ENCODE measurements at places on chromosomes 4 and X.
A peak's percentile ranks its signal among the peaks of the same experiment; 100 is the strongest.

DNA sequence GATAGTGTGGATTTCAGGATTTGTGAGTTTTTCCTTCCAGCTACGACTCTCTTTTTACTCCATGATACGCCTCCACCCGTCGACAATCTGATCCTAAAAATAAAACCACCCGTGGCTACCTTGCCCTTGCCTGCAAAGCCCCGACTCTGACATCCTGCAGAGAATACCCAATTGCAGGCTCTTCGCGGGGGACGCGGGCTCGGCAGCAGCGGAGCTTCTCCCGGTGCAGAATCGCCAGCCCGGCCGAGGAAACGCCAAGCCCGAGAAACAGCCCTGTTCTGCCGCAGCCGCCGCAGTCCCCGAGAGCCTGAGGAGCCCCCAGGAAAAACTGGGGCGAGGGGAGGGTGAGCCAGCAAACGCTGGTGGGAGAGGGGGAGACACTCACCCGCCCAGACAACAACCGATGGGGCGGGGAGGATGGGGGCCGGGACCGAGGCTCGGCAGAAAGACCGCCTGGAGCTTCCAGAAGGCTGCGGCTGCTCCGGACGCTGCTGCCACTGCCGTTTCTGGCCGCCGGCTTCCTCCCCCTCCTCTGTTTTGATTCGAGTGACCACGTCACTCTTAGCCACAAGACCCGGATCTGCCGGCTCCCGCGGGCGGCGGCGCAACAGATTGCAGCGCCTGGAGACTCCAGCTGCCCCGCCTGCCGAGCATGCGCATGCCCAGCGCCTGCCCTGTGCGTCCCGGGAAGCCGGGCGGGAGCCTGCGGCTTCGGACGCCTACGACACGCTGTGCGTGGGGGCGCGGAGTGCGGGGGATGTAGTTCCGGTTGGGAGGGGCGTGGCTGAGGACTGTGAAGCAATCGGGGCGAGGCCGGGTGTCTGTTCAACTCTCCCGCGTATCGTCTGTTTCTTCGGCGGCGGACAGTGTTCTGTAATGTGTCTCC lies at the start of gene SMIM14:
TSS of gene SMIM14 (minus strand) at position 512 of the 886 bp plus-strand sequence. CDS start 33,720 bp downstream, outside the sequence.
- DNase-seq = peak; percentile 98

GRCh38 chrX:68824152-68824433 lies 4.7 kb upstream of the EFNB1 start:
- DNase-seq = no peak

- DNase-seq = no peak
Measured at GRCh38 chr4:5908876-5909427, 16.1 kb upstream of the CRMP1 start.

DNA sequence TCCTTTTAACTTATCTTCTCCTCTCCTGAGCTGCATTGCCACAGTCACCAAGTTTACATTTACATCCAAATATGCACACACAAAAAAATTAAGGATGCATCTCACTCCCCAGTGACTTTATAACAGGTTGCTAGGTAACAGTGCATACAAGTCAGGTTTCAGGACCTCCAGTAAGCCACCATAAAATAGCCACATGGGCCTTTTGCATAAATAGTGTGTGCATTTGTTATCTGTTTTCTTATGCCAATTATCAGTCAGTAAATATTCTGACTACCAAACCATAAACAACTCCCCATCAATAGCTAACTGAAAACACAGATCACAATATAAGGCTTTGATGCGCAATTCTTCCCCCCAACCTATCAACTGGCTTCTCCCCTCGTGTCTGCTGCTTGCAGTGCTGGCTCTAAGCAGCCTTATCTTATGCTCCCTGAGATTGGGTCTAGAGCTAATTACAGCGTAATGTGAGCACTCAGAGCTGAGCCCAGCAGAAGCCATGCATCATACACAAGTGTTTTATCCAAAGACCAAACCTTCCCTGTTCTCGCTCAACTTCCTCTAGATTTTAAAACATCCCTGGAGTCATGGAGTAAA lies 55.4 kb downstream of the ZNF827 start:
- DNase-seq = no peak

DNA sequence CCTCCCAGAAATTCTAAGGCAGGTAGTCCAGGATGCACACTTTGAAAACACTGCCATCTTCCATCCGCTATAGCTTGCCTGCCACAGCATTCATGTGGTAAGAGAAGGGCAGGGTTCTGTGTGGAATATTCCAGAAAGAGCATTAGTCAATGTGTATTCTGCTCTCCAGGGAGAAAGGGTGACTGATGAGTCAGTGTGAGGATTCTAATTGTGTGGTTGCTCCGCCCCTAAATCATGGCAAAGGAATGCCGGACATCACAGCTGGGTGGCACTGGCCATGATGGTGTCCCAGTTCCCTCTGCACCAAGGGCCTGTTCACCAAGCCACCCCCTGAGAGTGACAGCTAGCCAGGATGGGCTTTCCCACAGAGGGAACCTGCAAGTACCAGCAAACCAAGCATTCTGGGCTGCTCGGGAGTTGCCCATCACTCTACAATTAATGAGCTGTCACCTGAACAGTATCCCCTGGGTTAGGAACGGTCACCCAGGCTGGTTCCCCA lies 9.5 kb downstream of the IDS start:
- no peak for DNase-seq

GRCh38 chrX:14017399-14017798 lies 12.3 kb downstream of the GEMIN8 start:
- no peak for DNase-seq

DNA sequence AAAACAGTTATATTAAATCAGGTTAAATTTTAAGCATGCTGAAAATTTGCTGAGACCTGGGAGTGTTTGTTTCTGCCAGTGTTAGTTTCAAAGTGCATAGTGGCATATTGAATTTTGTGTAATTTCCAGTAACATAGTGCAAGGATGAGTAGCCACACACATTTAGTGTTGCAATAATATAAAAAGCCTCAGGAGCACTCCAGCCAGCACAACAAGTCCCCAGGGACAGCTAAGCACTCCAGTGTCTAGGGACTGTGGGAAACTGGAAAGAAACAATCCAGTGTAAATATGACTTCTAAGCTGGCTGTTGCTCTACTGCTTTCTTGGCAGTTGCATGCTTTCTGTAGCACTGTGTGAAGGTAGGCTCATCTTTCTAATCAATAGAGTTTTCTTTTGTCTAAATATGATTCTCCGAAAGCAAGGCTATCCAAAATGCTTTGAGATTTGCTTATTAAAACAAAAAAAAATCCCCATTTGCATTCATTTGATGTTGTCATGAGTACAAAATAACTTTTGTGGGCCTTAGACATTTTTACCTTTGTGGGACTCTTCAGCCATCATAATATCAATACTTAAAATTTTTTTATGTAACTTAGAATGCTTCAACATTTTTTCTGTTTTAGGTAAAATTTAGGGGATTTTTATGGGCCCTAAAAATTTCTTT lies 24.2 kb upstream of the CXCL2 start:
- no peak for DNase-seq

DNA sequence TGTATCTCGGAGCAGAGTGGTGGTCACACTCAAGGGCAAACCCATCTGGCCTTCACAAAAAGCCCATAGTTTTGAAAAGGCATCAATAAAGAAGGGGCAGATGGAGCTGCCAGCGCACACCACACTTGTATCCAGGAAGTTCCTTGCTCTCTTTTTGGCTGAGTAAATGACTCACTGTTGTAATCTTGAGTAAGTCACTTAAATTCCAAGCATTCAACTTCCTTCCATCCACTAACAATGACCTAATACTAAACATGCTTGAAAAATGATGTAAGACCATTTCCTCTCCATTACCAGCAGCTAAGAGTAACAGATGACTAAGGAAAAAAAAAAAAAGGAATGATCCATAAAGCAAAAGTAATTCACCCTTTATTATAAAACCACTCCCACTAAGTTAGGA lies 32.4 kb upstream of the MYOZ2 start:
- no peak for DNase-seq

DNA sequence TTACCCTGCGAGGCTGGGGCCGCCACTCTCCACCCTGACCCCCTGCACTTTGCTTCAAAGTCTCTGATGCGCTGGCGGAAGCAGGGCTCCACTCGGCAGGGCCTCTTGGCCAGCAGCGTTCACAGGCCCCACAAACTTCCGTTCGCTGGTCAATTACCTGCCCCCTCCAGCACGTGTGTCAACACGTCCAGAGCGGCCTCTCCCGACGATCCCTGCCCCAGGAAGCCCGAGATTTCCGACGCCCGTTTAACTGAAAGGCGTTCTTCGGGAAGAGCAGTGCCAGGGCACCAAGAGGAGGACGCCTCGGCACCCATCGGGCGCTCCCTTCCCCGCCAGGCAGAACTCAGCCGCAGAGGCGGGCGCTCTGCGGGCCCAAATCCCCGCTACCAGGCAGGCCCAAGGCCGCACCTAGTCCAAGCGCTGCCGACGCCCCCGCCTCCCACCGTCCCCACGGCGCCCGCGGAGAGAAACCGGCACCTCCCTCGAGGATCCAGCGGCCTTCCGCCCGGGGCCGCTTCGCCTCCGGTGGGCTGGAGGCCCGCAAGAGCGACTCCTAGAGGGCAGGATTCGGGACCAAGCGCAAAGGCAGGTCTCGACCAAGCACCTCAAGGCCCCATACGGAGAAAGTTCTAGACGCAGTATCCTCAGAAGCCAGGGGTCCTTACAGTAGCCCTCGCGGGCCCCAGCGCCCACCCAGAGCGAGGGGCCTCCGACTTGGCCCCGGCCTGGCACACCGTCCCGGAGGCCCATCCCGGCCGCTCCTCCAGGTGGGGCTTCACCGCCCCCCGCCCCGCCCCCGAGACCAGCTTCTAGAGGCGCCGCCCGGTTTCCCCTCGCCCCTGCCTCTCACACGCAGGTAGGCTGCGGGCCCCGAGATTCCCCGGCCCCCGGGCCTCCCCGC lies 586 bp downstream of the BCAP31 start:
- peak; percentile 68 for DNase-seq

DNA sequence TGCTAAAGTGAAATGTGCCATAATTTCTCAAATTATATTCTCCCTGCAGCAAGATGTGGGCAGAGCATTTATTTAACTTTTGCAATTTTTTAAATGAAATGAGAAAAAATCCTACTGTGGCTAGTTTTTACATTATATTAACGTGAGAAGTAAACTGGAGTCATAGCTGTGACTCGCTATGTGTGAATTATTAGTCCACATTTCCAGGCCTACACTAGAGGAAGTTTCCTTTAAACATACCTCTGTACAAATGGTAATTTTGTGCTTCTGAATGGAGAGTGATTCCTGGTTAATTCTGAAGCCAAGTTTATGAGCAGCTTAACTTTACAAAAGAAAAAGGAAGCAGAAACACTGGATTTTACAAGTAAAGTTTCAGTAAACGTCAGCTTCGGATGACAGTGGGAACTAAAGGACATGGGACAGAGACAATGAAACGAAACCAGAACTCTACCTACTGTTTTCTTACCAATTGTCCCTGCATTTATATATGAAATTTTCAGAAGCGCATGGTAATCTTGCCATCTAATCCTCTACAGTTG lies 72.4 kb downstream of the FBXO8 start:
- no peak for DNase-seq

DNA sequence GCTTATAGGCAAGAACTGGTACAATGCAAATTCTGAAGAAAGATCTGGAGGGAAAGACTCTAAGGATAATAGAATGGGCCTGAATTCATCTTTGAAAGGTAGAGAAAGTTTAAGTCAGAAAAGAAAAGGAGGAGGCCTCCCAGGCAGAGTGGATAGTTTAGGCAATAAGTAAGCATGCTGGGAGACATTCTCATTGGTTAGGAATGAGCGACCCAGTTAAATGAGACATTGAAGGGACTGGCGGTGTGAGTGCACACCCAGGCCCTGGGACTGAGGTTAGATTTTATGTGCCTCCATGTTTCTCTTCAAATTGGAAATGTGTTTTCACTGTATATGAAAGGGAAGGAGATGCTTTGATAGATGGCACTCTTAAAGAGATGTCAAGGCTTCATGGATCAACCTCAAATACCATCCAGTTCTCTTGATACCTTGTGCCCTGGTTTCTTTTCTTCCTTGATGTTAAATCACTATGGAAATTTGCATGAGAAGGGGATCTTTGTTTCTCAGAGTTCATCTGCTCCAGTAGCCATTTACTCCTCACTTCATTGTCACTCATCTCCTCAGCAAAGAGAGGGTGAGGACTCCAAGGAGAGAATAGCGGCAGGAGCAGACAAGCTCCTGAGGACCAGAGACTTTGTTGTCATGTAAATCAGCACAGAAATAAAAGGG lies 584.2 kb upstream of the INTU start:
- DNase-seq = no peak

DNA sequence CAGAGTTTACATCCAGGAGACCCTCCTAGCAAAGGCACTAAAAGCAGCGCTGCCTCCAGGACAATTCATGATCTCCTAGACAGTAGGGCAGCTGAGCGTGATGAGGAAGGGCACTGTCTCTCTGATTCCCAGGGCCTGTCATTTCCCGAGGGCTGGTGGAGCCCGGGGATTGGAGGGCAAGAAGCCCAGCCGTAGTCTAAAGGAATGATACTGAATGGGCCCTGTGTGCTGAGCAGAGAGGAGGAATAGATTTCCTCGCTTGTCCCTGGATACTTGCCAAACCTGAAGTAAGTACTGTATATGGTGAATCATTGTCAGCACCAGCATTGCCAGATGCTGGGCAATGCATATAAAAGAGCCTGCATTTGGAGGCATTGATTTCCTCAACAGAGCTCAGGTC lies 88.0 kb upstream of the SLITRK2 start:
- no peak for DNase-seq

GRCh38 chr4:169164669-169165415 lies 105.9 kb downstream of the SH3RF1 start:
- DNase-seq = no peak

- DNase-seq = no peak
Measured at GRCh38 chrX:44060221-44060620, 87.0 kb upstream of the NDP start.

- no peak for DNase-seq
Measured at GRCh38 chr4:103786593-103786992, 66.8 kb upstream of the TACR3 start.

Measured in SK-N-SH (cell line).